ENCODE measurements at places on chromosomes 11 and 22.
A peak's percentile ranks its signal among the peaks of the same experiment; 100 is the strongest.

GRCh38 chr11:35458846-35459245 lies 39.5 kb upstream of the SLC1A2 start:
- no peak for DNase-seq

DNA sequence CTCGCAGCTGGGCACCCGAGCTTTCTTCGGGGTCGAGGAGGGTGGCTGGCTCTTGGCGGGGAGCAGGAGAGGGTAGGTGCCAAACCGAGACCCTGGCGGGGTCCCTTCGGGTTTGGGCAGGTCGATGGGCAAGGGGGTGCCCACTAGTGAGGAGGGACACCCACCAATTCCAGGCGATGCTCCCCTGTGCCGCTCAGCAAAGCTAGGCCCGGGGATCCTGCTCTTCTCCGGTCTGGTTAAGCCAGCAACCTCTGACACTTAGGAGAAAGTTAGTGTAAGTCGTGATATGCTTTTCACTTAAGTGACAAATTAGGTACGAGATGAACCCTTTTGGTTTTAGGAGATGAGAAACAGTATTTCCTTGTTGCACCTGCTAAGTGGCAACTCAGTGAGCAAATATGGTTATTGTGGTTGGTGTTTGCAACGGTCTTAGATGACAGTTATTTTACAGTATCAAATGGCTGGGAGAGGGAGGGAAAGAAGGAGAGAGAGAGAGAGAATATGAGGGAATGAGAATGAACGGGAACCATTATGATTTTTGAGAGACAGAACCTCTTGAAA lies 565 bp downstream of the NUCB2 start:
- DNase-seq, result no peak

GRCh38 chr22:31125521-31126117 lies 2.9 kb downstream of the INPP5J start:
- DNase-seq, result no peak

- no peak for DNase-seq
Observed at GRCh38 chr22:38230108-38230825, 28.5 kb downstream of the MAFF start.

- DNase-seq, result no peak
Observed at GRCh38 chr22:18973264-18974031, 37.4 kb upstream of the PRODH start.

- DNase-seq, result no peak
Observed at GRCh38 chr22:43438666-43439347, 27.0 kb downstream of the MPPED1 start.

DNA sequence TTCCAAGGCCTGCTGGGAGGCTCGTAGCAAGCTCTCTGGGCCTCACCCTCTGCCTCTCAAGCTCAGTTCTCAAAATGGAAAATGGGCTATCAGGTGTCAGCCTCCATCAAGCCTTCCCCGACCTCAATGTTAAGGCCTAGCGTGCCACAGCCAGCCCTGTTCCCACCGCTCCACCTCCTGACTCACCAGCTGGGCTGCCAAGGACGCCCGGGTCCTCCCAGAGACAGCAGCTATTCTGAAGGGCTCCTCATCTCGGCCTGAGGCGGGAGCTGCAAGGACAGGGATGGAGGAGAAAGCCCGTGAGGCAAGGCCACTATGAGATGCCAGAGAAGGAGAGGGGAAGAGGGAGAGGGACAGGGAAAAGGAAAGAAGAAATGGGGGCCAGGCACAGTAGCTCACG lies 19.9 kb downstream of the ARAP1 start:
- no peak for DNase-seq

DNA sequence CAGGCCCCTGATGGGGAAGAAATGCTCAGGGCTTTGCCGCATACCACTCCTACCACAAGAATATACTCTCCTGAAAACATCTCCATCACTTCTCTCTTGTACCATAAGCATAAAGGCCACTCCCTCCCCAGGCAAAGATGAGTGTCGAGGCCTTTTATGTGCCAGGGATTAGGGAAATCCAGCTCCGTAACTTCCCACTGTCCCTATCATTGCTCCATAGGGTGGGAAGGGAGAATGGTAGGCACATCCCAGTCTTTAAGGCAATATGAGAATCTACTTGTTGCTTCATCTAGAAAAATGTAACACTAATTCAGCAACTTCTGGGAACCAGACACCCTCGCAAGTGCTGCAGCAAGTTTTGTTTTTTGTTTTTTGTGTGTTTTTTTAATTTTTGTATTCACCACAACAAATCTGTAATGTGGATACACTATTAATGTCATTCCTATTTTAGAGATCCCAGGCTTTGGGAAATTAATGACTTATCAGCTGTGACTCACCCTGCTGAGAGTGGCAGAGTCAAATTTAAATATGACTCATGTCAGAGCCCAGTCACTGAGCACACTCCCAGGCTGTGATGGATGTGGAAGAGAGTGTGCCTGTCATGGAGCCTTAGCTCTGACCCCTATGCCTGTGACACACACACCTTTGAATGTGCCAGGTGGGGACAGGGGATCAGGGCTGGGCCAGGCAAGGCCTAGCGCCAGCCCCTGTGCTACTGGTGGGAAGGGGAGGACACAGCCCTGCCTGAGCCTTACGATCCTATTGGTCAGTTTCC lies 23.4 kb downstream of the PANX1 start:
- DNase-seq, result no peak

GRCh38 chr11:128279866-128280265 lies 307.5 kb downstream of the ETS1 start:
- no peak for DNase-seq

DNA sequence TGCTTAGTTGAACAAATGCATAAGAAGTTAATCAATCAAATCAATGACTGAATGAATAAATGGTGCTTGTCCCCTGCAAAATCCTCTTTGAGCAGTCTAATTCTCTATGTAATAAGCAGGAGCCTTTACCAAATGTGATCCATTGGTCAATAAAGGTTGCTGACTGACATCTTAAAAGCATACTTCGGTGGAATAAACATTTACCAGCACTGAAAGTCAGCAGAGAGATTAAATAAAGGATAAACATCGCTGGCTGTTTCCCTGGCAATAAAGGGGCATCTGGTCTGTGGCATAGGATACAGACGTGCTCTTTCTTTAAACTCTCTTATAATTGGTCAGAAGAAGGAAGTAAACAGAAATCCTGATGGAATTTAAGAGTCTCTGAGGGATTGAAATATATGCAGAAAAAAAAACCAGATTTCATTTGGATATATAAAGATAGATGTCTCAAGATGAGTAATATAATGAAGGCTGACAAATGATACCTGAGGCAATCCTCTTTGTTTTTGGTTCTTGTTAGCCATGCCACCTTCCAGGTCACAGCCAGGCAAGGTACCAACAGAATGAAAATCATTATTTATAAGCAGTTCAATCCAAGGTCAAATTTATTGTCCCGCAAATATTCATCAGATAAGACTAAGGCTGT lies 578.4 kb upstream of the CCDC90B start:
- no peak for DNase-seq

DNA sequence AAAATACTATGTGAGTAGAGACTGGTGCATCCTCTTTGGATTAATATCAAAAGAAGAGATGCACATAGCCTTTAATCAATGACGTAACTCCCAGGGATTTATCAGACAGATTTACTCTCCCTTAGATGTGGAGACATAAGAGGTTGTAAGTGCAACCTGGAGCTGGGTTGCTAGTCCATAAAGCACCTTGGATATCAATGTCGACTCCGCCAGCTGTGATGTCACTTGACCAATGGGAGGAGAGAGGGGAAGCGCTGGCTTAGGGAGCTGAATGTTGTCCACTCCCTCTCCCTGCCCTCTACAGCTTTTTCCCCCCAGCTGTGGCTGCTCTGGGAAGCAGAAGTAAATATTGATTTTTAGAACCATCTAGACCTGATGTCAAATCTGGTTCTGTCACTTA lies 28.9 kb upstream of the TMEM86A start:
- DNase-seq, result no peak

DNA sequence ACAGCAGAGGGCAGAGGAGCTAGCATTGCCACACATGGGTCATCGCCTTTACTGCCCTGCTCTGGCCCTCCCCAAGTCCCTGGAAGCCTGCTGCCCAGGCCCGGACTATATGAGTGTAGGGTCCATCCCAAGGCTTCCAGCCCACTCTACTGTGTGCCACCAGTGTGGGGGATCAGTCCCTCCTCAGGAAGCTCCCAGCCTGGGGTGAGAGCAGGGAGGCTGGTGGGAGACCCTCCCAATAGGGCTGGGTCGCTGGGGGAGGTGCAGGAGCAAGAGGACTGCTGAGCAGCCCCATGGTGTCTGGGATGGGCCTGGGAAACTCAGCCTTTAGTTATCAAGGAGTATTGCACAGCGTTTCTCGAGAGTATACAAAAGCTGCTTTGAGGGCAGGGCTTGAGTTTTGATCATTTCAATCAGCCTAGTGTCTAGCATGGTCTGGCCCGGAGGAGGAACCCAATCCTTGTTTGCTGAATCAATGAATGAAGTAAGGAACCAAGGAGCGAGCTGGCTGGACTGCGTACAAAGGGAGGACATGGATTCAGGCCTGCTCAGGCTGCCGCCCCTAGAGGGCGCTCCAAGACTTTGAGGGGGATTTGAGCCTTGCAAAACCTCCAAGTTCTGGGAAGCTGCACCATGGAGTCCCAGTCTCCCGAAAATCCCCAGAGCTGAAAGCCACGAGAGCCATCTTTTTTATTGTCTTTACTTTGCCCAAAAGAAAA lies 89.0 kb upstream of the PARVA start:
- DNase-seq, result no peak

DNA sequence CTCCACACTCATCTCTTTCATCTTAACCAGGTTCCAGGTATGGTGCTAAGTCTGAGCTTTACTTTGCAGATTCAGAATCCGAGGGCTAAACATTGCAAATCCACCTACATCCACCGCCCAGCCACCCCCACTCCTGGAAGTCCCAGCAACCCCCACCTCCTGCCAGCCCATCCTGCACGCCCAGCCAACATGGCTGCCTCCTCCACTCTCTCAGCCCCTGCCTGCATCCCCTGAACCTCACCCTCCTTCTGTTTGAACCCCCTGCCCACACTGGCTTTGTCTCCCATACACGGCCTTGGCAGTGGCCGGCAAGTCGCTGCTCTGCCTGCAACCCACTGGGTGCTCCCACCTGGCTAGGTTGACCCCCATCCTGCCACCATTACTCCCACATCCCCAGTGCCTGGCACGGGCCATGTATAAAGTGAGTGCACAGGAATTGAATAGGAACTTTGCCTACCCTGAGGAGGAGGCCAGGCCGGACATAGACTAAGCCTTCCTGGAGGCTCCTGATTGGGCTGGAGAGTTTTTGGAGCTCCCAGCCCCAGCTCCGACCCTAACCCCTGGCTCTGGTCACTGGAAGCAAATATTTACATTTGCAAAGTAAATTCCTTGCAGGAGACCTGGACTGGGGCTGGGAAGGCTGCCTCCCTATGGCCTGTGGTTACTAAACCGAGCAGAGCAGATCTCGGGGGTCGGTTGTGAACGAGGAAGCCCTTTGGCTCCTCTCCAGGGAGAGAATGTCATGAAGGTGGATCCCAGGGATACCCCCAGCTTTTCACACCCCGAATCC lies 14.4 kb downstream of the EMID1 start:
- no peak for DNase-seq

GRCh38 chr11:68289456-68289855 lies 17.7 kb upstream of the C11orf24 start:
- DNase-seq, result no peak

- no peak for DNase-seq
Observed at GRCh38 chr22:20282901-20283673, 15.0 kb upstream of the RTN4R start.

- DNase-seq, result peak; percentile 54
Observed at GRCh38 chr22:39960791-39961746, 872 bp downstream of the TMA7B start.

- no peak for DNase-seq
Observed at GRCh38 chr11:44944853-44945235, 5.8 kb downstream of the TP53I11 start.

GRCh38 chr11:23151819-23152218 lies 291.5 kb upstream of the CCDC179 start:
- DNase-seq, result no peak

DNA sequence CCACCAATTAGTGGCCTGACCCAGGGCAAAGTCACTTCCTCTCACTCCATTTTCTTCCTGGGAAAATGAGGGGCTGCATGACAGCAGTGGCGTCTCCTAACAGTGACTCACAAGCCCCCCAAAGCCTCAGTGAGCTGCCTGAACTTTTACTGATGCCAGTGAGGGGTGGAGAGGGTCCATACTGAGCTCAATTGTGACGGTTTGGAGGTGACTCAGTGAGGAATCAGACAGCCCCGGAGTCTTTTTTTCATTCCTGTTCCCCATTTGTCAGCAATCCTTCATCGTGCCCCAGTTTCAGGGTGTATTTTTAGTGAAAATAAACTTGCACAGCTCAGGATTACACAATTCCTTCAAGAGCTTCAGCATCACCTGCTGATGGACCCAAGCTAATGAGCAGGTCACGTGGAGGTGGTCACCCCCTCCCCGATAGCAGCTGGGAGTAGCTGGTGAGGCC lies 30.1 kb upstream of the RASD2 start:
- DNase-seq, result no peak

GRCh38 chr11:94933223-94934130 lies 39.9 kb downstream of the CWC15 start:
- no peak for DNase-seq

DNA sequence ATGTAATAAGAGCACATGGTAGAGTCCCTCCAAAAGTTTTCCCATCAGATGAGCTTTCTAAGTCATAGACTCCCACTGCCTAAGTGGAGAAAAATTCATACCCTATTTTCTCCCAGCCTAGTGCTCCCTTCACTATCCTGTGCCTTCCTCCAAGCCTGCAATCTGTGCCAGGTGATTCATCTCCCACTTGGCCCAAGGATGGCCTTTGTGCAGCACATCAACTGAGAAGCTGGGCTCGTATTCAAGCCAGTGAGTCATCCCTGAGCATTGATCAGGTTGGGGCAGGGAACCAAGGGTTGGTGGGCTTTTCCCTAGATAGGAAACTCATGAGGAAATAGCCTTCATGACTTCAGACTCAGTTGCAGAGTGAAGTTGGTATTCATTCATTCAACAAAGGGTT lies 64.6 kb downstream of the PANX1 start:
- no peak for DNase-seq

- DNase-seq, result no peak
Observed at GRCh38 chr11:16763746-16764145, 25.3 kb downstream of the C11orf58 start.

DNA sequence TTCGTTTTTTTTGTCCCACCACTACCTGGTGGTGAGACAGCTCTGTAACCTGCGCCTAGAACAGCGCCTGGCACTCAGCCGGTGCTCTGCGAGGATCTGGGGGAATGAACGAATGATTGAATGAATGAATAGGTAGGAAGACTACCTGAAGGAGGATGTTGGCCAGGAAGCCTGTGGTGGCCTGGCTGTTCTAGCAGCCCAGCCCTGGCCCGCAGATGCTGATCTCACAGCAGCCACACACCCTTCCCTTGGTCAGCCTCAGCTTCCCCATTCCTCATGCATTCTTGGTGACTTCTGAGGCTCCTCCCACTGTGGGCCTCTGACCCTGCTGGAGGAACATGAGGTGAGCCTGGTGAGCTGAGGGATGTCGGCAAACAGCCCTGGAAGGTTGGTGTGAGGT lies 3.7 kb downstream of the TRPM5 start:
- no peak for DNase-seq

All from GM18507 (cell line).